Aortic smooth muscle cell (primary cell): ENCODE measurements at places on chromosomes 2 and 18. TPM values are rescaled to one million over a fixed set of nuclear protein-coding genes. Genes with fewer than 3 reads are reported as not detected.

ANTXR1 gene
- total RNA-seq: 86.4 and 170 TPM in 2 replicates

SLC5A7 gene
- total RNA-seq: not detected in 2 replicates

GPR45 gene
- total RNA-seq: not detected in 2 replicates

CYRIA gene
- total RNA-seq: 0.87 and 1.5 TPM in 2 replicates

ZC3H6 gene
- total RNA-seq: 3.8 and 4.4 TPM in 2 replicates

DIPK1C gene
- not detected in 2 replicates for total RNA-seq

ANKRD30BL gene
- total RNA-seq: not detected in 2 replicates

MFSD6 gene
- 12.2 and 19.0 TPM in 2 replicates for total RNA-seq

GKN2 gene
- total RNA-seq: not detected in 2 replicates

GREB1L gene
- total RNA-seq: 0.25 and 1.2 TPM in 2 replicates
